Effector CD4-positive, alpha-beta T cell (primary cell): ENCODE measurements at places on chromosomes 2 and 18.

- no peak for DNase-seq
Measured at GRCh38 chr2:13681936-13682335, 950.6 kb upstream of the LRATD1 start.

- no peak for DNase-seq
Measured at GRCh38 chr18:57433934-57434535, 1.1 kb upstream of the ONECUT2 start.

- DNase-seq, result peak; percentile 69
Measured at GRCh38 chr18:50268022-50268747, 1.9 kb upstream of the CFAP53 start.

- DNase-seq, result no peak
Measured at GRCh38 chr2:106519767-106520166, 32.6 kb downstream of the CD8B2 start.

- no peak for DNase-seq
Measured at GRCh38 chr18:58054041-58054781, 10.2 kb downstream of the NEDD4L start.

DNA sequence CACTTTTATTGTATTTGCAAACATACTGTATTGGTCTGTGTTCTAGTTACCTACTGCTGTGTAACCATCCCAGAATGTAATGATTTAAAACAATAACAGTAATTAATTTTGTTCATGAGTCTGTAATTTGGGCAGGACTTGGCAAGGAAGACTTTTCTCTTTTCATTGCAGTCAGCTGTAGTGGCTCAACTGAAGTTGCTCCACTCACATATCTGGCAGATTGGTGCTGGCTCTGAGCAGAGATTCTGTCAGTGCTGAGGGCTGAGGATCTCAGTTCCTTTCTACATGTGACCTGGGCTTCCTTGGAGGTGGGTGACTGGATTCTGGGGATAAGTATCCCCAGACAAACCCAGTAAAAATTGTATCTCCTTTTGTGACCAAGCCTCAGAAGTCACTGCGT is 26.6 kb downstream of the PTPN4 start:
- DNase-seq, result no peak

DNA sequence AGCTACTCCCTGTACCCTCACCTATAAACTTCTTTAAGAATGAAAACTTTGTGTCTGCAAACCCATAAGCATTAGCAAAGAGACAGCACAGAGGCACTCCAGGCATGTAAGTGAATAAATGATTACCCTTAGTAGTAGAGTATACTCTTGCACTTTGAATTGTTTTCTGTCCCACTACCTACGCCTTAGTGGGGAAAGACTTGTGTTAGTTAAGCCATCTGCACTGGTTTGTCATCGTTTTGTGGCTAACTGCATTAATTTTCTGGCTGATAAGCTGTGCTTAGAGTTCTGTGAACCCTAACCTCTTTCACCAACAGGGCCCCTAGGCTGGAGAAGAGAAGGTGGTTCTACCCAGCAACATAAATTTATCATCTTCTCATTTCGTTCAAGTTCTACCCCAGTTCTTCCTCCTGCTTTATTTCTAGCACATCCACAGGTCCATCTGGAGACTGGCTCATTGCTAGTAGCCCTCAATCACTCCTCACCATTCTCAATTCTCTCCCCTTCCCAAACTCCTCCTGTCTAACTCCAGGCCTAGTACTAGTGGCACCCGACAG is 710 bp downstream of the LMAN2L start:
- DNase-seq, result no peak

GRCh38 chr2:216064014-216064630 is 17.5 kb downstream of the PECR start:
- DNase-seq, result no peak
